ENCODE measurements at places on chromosomes 12 and 14.

- no peak for DNase-seq
Observed at GRCh38 chr14:31894351-31894750, 182.8 kb upstream of the ARHGAP5 start.

- DNase-seq = no peak
Observed at GRCh38 chr12:2820432-2820831, 8.0 kb downstream of the ITFG2 start.

- no peak for DNase-seq
Observed at GRCh38 chr14:48690349-48690748, 895.8 kb downstream of the RPS29 start.

- DNase-seq = no peak
Observed at GRCh38 chr12:19654650-19655376, 215.5 kb downstream of the AEBP2 start.

DNA sequence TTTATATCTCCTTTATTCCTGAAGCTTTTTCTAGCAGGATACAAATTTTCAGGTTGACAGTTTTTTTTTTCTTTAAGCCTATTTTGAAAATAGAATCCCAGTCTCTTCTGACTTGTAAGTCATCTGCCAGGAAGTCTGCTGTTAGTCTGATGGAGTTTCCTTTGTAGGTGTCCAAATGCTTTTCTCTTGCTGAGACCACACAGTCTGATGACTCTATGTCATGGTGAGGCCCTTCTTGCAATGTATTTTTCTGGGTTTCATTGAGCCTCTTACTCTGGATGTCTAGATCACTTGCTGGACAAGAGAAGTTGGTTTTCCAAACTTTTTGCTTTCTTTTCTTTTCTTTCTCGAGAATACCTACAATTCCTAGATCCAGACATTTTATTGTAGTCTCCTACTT is 30.6 kb downstream of the USP15 start:
- DNase-seq = no peak

All from activated T-helper 1 cell treated with Interleukin-2 at 50 U/mL for 16 hours (primary cell).